Myocyte (in vitro differentiated cells): ENCODE measurements at places on chromosomes 3 and 15. TPM values are rescaled to one million over a fixed set of nuclear protein-coding genes. Genes with fewer than 3 reads are reported as not detected.

Gene VGLL4
- total RNA-seq: 71.9 and 102 TPM in 2 replicates

Gene DUOXA2
- total RNA-seq: not detected in 2 replicates

Gene TEX55
- not detected in 2 replicates for total RNA-seq

Gene CYP1A2
- not detected in 2 replicates for total RNA-seq

Gene ACKR4
- total RNA-seq: not detected in 2 replicates

Gene IQCF5
- not detected in 2 replicates for total RNA-seq

DNA sequence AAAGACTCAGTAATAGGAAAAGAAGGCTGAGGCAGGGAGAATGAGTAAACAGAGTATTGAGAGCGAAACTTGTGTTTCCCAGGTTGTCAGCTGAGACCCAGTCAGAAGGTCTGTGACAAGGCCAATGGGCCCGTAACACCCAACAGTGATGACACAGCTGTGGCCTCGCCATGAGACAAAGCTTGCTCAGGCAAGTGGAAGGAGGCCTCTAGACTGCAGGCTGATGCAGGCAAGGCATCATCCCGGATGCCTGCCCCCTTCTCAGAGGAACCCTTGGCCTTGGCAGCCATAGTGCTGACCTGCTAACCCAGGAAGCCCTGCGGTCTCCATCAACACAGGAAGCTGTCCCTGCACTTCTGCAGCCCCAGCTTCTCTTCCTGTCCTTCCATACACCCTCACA, 15.4 kb downstream of the RAB6B start:
- DNase-seq: no peak

DNA sequence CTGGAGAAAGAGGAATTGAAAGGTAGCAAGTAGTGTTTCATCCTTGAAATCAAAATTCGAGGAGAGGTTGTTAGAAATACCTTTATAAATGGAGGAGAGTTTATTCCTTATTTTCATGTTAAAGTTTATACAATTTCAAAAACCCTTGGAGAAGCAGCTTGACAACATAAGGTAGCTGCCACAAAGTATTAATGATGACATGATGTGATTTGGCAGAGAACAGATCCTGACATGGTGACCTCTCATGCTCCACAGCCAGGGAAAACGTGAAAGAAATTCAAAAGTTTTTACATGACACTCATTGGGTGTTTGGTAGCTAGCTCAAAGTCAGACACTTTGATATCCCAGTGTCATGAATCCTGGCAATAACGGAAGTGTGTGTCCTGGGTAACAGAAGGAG, 320.8 kb downstream of the GBE1 start:
- no peak for DNase-seq

DNA sequence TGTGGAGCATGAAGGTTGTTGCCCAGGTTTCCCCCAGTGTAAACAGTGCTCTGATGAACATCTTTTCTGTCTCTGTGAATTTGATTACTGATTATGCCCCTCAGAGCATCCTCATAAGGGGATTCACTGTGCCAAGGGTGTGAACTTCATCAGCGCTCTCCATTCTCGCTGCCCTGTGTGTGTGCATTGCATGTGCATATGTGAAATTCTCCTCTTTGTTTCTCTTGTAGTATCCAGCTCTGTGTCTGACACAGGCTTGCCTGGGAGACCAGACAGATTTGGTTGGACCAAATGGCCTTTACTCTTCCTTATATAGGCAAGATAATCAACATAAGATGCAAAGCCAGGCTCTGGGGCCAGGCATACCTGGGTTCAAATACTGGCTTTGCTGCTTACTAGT, 21.9 kb downstream of the CACNA2D3 start:
- no peak for DNase-seq
